ENCODE measurements at places on chromosomes 12 and 14.

GRCh38 chr14:73428353-73428824, 30.0 kb downstream of the NUMB start:
- DNase-seq: no peak

GRCh38 chr14:101098641-101099040, 195.1 kb upstream of the RTL1 start:
- no peak for DNase-seq

GRCh38 chr14:72305561-72305960, 373.3 kb downstream of the RGS6 start:
- DNase-seq: no peak

DNA sequence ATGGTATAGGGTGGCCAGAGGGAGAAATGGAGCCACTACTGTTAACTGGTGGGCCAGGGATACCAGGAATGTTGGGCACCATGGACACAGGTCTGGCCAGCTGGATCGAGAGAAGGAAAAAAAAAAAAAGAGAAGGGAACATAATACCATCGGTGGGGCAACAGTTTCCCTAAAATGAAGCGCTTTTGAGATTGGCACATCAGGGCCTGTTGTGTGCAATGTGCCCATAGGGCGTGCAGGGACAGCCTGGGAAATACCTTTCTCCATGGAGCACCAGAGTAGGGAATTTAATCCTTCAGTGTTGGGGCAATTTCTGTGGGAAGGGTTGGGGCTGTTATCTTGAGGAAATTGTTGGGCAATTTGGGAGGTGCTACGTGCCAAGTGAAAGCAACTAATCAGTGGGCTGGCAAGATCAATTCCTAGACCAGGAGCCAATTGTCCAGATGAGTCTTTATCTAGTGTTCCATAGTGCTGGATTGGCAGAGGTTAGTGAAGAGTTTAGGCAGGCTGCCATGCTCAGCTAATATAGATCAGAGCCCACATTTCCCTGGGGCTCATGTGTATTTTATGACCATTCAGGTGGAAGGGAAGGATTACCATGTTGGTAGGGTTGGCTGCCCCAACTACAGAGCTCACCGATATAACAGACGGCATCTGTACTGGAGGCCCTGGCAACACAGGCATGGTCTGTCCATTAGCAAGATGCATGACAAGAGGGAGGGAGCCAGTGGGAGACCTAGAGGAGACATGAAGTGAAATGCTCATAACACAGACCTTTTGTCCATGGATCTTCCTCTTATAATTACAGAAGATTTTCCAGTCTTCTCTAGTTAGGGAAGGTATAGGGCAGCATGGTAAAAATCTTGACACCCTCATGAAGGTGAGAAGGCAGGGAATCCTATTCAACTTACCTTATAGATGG, 25.5 kb upstream of the NPFF start:
- no peak for DNase-seq

DNA sequence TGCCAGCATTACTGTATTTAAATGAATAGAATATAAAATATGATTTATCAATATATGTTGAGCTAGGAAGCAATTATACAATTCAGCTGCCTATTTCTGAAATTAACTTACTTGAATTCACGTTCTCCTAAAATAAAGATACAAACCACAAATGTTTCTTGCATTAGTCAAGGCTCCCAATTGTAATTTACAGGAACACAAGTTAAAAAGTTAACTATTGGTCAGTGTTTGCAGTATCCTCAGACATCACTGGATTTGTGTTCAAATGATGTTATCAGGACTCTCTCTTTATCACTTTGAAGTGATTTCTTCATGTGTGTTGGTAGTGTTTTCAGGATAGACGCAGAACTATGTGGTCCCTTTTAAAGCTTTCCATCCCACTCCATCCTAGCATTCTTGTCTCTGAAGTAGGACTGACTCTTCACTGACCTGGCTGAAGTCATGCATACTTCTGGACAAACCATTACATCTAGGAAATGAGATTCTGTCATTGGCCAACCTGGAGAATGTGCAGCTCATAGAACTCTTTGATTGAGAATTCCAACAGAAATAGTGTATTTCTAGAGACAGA, 156.1 kb downstream of the KICS2 start:
- DNase-seq: no peak

GRCh38 chr14:68978172-68978911, 760 bp downstream of the ACTN1 start:
- no peak for DNase-seq

- DNase-seq: no peak
These were observed 25.2 kb upstream of the TSPAN8 start for GRCh38 chr12:71183018-71183417.

DNA sequence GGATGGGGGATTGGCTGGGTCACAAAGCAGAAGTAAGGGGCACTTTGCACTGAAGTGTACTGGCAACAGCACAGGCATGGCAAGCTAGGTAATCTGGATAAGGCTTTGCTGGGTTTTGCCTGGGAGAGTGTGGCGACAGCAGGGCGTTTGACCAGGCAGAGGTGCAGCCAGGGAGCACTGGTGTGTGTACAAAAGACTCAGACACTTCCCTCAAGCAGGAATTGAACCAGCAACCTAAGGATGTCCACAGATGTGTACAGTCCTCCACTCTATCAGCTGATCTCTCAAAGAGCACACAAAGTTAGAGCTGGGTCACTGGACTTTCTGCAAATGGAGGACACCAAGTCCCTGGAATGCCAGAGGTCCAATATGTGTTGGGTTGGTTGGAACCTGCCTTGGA, 15.4 kb upstream of the RNASE4 start:
- no peak for DNase-seq

DNA sequence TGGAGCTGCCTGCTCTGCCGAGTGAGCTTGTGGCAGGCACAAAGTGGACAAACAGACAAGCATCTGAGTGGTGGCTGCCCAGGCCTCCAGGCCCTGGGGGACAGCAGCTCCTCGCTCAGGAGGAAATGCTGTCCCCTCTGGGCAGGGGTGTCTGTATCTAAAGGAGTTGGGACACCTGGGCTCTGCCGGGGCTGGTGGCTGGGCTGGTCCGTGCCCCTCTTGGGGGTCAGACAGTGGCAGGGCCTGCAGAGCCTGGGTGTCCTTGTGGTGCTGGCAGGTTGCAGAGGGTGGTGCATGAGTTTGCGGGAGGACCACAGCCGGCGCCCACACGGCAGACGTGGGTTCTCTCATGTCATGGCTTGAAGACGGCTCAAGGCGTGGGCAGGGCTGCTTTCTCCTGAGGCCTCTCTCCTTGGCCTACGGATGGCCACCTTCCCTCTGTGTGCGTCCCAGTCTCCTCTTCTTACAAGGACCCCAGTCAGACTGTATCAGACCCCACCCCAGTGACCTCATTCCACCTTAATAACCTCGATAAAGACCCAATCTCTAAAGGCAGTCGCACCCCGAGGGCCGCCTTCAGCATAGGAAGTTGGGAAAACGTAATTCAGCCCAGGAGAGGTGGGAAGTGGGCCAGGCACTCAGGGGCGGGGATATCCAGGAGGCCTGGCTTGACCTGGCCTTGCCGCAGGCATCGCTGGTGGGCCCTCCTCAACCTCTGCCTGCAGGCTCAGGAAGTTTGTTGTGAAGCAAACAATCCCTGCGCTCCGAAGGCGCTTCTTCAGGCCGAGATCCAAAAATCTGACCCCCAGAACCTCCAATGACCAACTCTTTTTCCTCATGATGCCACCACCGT, 110.0 kb downstream of the KIF26A start:
- DNase-seq: no peak

- no peak for DNase-seq
These were observed 281.9 kb downstream of the ACSS3 start for GRCh38 chr12:81359736-81360135.

DNA sequence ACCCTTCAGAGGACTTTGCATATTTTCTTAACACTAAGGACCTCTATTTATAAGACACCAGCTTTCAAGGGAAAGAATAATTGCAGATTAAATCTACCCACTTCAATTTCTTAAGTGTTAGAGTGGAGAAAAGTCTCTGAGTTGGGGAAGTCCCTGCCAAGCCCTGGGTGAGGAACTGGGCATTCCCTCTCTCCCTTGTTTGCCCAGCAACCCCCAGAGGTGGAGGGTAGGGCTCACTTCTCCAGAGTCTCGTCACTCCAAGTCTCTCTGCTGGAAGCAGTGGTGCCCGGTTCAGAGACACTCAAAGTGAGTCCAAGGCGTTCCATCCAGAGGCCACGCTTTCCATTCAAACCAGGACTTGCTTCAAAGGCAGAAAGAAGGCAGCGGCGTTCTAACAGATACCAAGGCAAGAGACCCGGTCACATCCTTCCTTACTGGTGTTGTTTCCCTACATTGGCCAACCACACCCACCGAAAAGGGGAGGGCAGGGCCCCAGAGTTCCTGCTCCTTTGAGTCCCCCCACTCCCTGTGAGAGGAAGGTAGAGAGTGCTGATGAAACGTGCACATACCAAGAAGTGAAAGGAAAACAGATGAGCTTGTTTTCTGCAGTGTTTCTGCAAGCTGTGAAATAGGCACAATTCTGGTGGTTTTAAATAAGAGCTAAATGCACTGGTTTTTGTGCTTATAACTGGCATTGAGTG, 6.1 kb upstream of the BDKRB2 start:
- no peak for DNase-seq

GRCh38 chr12:56941299-56942017, 7.2 kb upstream of the SDR9C7 start:
- no peak for DNase-seq

DNA sequence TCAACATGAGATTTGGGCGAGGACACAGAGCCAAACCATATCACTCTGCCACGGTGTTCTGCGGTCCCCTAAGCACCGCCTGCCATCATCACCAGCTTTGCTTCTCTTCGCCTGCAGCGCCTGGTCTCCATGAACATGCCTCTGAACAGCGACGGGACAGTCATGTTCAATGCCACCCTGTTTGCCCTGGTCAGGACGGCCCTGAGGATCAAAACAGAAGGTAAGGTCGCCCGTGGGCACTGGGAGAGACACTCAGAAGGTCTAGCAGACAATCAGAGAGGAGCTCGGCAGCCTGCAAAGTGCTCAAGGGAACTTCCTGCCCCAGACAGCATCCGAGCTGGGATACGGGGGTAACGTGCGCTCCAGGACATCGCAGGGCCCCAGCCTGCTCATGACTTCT, 126.0 kb upstream of the FKBP4 start:
- no peak for DNase-seq

DNA sequence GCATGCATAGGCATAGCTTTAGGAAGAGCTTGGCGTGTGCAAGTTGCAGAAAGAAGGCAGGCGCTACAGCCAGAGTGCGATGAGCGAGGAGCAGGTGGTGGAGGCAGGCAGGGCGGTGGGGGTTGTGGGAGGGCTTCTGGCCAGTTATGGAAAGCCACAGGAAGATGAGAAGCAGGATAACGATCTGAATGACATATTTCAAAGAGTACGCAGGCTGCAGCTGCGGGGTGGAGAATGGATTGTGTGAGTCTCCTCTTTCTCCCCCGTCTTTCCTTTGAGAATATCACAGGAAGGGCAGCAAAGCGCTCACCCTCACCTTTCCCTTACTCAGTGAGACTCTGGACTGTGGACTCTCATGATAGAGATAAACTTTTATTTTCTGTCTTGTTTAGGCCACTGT, 48.7 kb upstream of the PLXNC1 start:
- no peak for DNase-seq

DNA sequence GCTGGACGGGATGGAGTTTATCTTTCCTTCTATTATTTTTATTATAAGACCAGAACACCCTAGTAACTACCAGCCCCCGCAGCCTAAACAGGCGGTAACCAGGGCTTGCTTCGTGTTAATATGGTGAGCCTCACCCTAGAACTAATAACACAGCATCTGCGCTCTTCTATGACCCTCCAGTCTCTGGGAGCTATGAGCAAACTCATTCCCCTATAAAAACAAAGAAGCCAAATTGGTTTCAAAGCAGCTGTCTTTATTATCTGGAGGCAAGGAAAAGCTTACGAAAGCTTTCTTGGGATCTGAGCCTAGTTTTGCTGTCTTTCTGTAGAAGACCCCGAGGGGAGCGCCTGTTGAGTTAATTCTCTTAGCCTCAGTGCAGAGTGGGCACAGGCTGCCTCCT, 85.0 kb downstream of the TBX5 start:
- no peak for DNase-seq

DNA sequence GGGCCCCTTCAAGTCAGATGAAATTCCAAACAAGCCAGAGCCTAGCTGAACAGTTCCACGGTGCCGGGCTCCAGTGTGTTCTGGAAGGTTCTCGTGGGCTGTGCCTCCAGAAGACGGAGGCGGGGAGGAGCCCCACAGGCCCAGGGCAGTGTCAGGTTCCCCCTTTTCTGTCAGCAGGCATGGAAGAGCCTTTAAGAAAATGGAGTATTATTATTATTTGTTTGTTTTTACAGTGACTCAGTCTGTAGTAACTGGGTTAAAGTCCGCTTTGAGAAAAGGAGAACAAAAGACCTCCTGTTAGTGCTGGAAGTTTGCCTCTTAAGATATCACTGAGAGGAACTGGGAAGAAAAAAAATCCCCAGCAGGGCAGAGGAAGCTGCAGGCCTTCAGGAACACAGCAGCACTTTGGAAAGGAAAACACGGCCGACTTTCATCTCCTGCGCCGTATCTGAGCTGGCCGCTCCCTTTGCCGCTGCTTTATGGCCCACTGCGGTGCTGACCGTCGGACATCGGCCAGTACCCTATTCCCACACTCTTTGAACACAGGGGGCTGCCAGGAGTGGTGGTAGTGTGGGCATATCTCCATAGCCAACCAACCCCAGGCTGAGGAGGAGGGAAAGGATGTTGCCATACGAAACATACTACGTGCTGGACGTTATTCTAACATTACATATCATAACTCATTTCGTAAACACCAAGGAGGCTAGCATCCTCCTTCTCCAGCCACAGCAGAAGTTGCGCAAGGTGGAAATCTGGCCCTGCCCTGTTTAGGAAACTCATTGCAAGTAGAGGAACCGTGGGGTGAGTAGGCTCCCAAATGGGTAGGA, 194.0 kb downstream of the ZFP36L1 start:
- no peak for DNase-seq

- DNase-seq: no peak
These were observed 84.5 kb downstream of the MDGA2 start for GRCh38 chr14:47590767-47591495.

GRCh38 chr12:128268379-128268995, 1.5 kb downstream of the TMEM132C start:
- no peak for DNase-seq

- DNase-seq: no peak
These were observed 52.3 kb upstream of the RFLNA start for GRCh38 chr12:124242529-124243065.

DNA sequence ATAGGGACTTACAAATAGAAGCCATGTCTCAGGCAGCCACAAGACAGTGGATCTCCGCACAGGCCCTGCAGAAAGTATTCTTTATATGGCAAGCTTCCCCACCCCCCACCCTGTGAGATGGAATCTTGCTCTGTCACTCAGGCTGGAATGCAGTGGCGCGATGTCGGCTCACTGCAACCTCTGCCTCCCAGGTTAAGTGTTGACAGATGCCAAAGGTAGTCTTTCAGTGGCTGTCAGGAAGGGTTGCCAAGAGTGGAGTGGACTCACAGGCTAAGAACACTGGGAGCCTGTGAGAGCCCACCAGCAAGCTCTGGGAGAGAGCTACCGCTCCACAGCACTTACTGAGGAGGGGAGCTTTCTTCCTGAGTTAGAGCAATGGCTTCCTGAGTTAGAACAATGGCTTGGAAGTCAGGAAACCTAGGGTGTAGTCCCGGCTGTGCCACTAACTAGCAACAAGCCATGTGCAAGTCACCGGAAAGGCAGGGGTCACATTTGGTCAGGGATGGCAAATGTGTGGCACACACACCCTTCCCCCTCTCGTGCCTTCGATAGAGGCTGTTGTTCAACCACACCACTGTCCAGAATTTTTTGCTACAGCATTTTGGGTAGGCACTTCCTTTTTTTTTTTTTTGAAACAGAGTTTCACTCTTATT, 2.6 kb downstream of the RNASE1 start:
- no peak for DNase-seq

All from stimulated activated CD8-positive, alpha-beta memory T cell treated with anti-CD3 and anti-CD28 coated beads, Interleukin-7, amount 100 ng/mL, for 1 hour (primary cell).